ENCODE measurements at places on chromosomes 1 and 21. TPM values are rescaled to one million over a fixed set of nuclear protein-coding genes. Genes with fewer than 3 reads are reported as not detected.

Gene TCEANC2
- polyA plus RNA-seq: 1.3 TPM

Gene CFHR3
- 3.0 TPM for polyA plus RNA-seq

Gene TTC22
- 0.81 TPM for polyA plus RNA-seq

Gene C1orf56
- 8.3 TPM for polyA plus RNA-seq

Gene RPTN
- not detected for polyA plus RNA-seq

Gene MRPS6
- polyA plus RNA-seq: 135 TPM

Gene OVAAL
- not detected for polyA plus RNA-seq

Gene ZBTB48
- 6.8 TPM for polyA plus RNA-seq

Gene OR2L3
- polyA plus RNA-seq: not detected

Gene CCDC185
- polyA plus RNA-seq: not detected

Gene AUNIP
- 0.74 TPM for polyA plus RNA-seq

Gene SYT14
- polyA plus RNA-seq: 0.57 TPM

Gene S100A3
- not detected for polyA plus RNA-seq

Gene HSPA6
- polyA plus RNA-seq: 0.92 TPM

Gene REN
- polyA plus RNA-seq: 0.24 TPM

Gene NCMAP
- polyA plus RNA-seq: 0.09 TPM

Gene ARHGEF16
- 1.8 TPM for polyA plus RNA-seq

Gene FRRS1
- 0.81 TPM for polyA plus RNA-seq

Gene PRR9
- polyA plus RNA-seq: not detected

Gene VWA5B1
- polyA plus RNA-seq: 2.1 TPM

Gene BTBD19
- polyA plus RNA-seq: 67.2 TPM

Gene LCE1C
- not detected for polyA plus RNA-seq

Gene SLAMF6
- polyA plus RNA-seq: 1.2 TPM

Gene DNTTIP2
- polyA plus RNA-seq: 109 TPM

Gene C1QTNF12
- 3.0 TPM for polyA plus RNA-seq

Gene IL20
- polyA plus RNA-seq: 0.13 TPM

Gene FBLIM1
- 40.5 TPM for polyA plus RNA-seq

Gene FOXO6
- polyA plus RNA-seq: 0.51 TPM

Measured in adrenal gland (tissue), 19 donors.